ENCODE measurements at places on chromosomes 7 and 10. TPM values are rescaled to one million over a fixed set of nuclear protein-coding genes. Genes with fewer than 3 reads are reported as not detected.

Gene SPAM1
- total RNA-seq, result not detected

Gene SPDYE5
- total RNA-seq, result not detected

Gene MMP21
- total RNA-seq, result not detected

GRCh38 chr10:13502380-13502779 is 26.4 kb downstream of the BEND7 start:
- H3K27me3 ChIP-seq, result peaks cover 24% of the 10 kb centered on the region
- H3K4me1 ChIP-seq, result no peaks in the 10 kb centered on the region
- DNase-seq, result no peak
- no peak overlapping the region for H3K27ac ChIP-seq

DNA sequence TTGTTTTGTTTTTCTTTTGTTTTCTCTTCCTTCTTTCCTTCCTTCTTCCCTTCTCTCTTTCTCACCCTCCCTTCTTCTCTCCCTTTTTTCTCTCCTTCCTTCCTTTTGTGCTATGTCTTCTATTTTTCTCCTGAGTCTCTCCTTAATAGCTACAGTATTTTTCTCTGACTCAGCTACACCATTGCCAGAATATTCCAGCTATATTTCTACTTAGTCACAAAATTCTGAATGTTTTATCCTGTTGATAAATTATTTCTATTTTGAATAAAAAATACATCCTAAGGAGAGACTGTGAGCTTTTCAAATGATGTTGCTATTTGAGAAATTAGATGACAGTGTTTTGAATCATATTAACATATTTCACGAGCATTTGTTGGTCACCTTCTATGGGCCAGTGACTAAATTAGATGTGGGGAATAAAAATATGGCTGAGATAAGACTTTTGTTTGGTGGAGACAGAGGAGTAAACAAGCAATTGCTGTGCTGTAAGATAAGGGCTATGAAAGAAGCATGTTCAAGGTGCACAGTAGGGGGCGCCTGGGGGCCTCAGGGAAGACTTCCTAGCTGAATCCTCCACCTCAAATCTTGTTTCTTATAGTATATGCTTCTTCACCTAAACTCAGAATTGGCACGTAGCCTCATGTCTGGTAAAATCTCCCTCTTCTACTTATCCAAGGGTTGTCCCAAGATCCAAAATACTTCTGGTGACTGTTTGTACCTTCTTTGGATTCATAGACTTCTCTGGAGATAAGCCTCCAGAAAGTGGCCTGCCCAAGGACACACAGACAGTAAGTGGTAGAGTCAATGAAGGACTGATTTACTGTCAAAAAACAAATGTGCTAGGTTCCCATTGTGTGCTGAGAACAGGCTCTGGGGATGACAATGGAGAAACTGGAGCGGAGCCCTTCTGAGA is 115.5 kb upstream of the CREB5 start:
- no peak overlapping the region for H3K4me3 ChIP-seq
- H3K4me1 ChIP-seq, result peaks cover 17% of the 10 kb centered on the region
- no peak for DNase-seq
- peaks cover 11% of the 10 kb centered on the region for H3K27me3 ChIP-seq
- no peaks in the 10 kb centered on the region for H3K36me3 ChIP-seq
- H3K27ac ChIP-seq, result no peak overlapping the region

DNA sequence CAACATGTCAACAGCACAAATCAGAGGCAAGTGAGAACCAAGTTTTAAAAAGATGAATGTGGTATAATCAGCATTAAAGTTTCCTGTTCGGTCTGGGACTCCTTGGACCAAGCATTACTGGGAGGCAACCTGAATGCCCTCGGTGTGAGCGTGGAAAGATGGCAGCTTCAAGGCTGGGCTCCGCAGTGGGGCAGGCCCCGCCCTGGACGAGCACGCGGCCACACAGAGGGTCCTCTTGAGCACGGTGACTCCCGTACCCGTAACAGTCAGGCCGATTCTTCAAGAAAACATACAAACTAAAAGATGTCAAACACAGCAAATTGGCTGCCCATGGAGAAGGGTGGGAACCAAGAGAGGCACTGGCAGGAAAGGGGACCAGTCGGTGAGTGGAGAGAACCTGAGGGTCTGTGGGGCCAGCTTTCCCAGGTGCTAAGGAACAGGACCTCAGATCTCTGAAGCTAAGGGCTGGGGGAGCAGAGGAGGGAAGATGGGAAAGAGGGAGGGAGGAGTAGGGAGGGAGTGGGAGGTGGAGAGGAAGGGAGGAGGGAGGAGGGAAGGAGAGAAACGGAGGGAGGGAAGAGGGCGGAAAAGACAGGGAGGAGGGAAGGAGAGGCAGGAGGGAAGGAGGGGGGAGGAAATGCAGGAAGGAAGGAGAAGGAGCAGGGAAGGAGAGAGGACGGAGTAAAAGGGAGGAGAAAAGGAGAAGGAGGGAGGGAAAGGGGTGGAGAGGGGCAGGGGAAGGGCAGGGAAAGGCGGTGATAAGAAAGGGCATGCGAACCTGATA is 71.2 kb upstream of the FAM20C start:
- H3K4me1 ChIP-seq, result peaks cover 4% of the 10 kb centered on the region
- no peak overlapping the region for H3K4me3 ChIP-seq
- no peaks in the 10 kb centered on the region for H3K36me3 ChIP-seq
- peaks cover 17% of the 10 kb centered on the region for H3K27me3 ChIP-seq
- no peak overlapping the region for H3K27ac ChIP-seq

GRCh38 chr7:5278766-5279165 is 4.0 kb upstream of the SLC29A4 start:
- H3K4me3 ChIP-seq, result no peak overlapping the region
- DNase-seq, result no peak
- no peak overlapping the region for H3K27ac ChIP-seq
- H3K4me1 ChIP-seq, result no peaks in the 10 kb centered on the region
- H3K27me3 ChIP-seq, result no peaks in the 10 kb centered on the region

- no peaks in the 10 kb centered on the region for H3K4me1 ChIP-seq
- peaks cover 5% of the 10 kb centered on the region for H3K27me3 ChIP-seq
- peak; percentile 20 for DNase-seq
- no peak overlapping the region for H3K4me3 ChIP-seq
These were observed 541.4 kb downstream of the TCERG1L start for GRCh38 chr10:130770018-130770630.

- H3K27me3 ChIP-seq, result peaks cover 7% of the 10 kb centered on the region
- H3K36me3 ChIP-seq, result peaks cover 4% of the 10 kb centered on the region
- DNase-seq, result no peak
- H3K4me1 ChIP-seq, result peaks cover 77% of the 10 kb centered on the region
These were observed 99.2 kb downstream of the GRK5 start for GRCh38 chr10:119306514-119306951.

DNA sequence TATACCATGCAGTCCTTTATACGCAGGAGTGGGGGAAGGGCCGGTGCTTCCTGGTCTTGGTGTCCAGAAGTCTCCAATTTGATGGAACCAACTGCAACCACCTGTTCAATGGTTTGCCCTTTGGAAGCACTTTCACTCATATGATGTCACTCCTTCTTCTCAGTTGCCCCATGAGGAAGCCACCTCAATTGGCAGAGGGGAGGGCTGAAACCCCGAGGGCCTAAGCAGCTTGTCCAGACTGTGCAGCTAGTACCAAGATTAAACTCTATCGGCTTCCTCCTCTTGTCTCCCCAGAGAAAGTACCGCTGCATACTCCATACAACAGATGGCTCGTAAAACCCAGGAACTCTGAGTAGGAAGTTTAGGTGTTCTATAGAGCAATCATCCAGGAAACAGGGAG is 789.4 kb downstream of the TYW1 start:
- H3K4me1 ChIP-seq, result no peaks in the 10 kb centered on the region
- H3K4me3 ChIP-seq, result no peak overlapping the region
- H3K27ac ChIP-seq, result no peak overlapping the region
- no peak for DNase-seq
- peaks cover 4% of the 10 kb centered on the region for H3K36me3 ChIP-seq
- no peaks in the 10 kb centered on the region for H3K27me3 ChIP-seq

- H3K36me3 ChIP-seq, result peaks cover 5% of the 10 kb centered on the region
- no peaks in the 10 kb centered on the region for H3K27me3 ChIP-seq
- no peak for DNase-seq
- peaks cover 1% of the 10 kb centered on the region for H3K4me1 ChIP-seq
- no peak overlapping the region for H3K4me3 ChIP-seq
These were observed 71.7 kb upstream of the GPR22 start for GRCh38 chr7:107398161-107398560.

GRCh38 chr10:15230257-15230656 is 61.8 kb upstream of the NMT2 start:
- H3K4me1 ChIP-seq, result peaks cover 6% of the 10 kb centered on the region
- peaks cover 2% of the 10 kb centered on the region for H3K27me3 ChIP-seq
- H3K27ac ChIP-seq, result no peak overlapping the region
- no peak for DNase-seq
- H3K36me3 ChIP-seq, result no peaks in the 10 kb centered on the region

All from natural killer cell treated with Interleukin-12 subunit alpha and Interleukin-12 subunit beta and Interleukin-15 and Interleukin-18, amount 100 ng/mL, for 72 hours (primary cell).